Stimulated activated CD8-positive, alpha-beta memory T cell treated with anti-CD3 and anti-CD28 coated beads, Interleukin-7, amount 100 ng/mL, for 1 hour (primary cell): ENCODE measurements at places on chromosomes 5 and 9.

DNA sequence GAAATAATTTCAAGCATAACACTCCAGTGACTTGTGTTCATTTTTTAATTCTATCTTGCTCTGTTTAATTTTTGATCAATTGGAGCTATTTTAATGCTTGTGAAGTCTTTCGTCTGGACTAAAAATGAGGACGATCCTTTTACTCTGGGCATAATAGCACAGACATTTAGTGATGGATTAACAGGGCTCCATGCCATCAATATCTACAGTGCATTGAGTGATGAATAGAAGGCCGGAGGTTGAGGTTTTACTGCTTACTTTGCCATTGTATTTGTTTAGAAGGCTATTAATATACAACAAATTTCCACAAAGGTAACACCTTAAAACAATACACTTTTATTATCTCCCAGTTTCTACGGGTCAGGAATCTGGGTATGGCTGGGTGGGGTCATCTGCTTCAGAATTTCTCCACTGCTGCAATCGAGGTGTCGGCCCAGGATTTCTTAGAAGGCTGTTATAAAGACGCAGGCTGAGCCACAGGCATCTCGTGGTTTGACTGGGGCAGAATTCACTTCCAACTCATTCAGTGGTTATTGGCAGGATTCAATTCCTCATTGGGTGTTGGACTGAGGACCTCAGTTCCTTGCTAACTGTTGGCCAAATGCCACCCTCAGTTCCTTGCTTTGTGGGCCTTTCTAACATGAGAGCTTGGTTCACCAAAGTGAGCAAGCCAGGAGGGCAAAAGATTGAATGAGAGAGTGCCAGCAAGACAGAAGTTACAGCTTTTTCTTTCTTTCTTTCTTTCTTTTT, 265.4 kb upstream of the VLDLR start:
- no peak for DNase-seq

DNA sequence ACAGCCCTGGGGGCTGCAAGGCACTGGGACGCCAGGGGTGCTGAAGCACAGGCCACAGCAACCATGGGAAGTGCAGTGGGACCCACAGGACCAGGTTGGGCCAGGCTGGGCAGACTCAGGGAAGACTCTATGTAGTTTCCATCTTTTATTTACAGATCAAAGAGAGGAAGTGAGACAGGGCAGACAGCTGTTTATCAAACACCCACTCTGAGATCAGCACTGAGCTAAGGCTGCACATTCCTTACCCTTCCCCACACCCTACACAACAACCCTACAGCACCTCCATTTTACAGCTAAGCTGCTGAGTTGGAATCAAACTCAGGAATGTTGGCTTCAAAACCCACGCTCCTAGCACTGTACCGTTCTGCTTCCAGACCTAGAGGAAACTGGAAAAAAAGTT, 19.8 kb downstream of the BARHL1 start:
- no peak for DNase-seq

- no peak for DNase-seq
These were observed 158.1 kb downstream of the C9orf152 start for GRCh38 chr9:110049699-110050450.

DNA sequence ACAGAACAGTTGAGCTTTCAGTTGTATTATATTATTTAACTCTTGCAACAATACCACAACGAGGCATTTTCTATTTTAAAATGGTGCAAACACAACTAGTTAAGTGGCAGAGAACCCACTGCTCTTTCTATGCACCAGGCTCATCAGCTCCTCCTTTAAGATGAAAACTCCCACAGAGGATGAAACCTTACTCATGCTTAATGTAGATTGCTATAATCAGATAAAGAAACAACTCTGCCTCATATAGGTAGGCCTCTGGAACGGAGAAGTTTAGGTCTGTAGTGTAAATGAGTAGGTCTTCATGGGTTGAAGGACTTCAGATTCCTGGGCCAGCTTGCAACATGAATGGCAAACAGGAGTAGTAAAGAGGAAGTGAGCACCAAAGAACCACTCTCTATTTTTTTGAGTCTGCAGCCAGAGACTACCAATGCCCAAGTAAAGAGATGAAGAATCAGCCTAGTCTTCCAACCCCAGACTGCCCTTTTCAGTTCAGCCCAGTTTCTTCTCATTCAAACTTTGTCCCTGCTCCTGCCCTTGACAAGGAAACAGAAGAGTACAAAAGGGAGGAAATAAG, 33.9 kb downstream of the HACD4 start:
- no peak for DNase-seq

GRCh38 chr9:92973700-92974099, 26.4 kb downstream of the FGD3 start:
- DNase-seq, result no peak

DNA sequence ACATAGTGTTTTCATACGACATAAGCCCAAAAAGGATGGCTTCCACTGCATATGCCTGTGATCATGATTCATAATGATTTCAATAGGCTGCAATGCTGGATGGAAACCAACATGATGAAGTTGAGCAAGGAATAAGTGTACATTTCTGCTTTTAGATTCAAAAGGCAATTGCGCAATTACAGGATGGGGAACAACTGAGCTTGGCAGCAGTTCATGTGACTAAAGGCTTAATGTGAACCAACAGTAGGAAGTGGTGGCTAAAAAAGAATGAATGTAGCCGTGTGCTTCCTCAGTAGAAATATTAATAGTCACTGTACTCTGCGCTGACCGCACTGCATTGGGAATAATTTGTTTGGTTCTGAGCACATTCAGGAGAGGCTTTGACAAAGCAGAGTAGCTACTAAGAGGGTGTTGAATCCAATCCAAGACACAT, 51.2 kb downstream of the SLC1A3 start:
- no peak for DNase-seq
